ENCODE measurements at places on chromosomes 5 and 9.

DNA sequence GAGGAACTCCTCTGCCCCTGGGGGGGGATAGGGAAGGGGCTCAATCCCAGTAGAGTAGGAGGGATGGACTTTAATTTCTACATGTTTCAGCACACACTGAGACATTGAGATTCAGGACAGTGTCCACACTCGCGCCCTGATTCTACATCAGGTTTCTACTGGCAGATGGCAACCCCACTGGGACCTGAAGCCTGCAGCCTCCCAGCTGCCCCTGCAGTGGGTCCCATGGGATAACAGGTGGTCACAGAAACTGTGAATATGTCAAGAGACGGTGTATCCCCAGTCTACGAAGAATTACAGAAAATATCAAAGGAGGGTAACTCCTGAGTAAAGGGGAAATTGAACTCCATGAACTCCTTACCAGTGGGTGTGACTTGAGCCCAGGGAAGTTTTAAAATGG, 2.4 kb upstream of the TERT start:
- no peak for DNase-seq

DNA sequence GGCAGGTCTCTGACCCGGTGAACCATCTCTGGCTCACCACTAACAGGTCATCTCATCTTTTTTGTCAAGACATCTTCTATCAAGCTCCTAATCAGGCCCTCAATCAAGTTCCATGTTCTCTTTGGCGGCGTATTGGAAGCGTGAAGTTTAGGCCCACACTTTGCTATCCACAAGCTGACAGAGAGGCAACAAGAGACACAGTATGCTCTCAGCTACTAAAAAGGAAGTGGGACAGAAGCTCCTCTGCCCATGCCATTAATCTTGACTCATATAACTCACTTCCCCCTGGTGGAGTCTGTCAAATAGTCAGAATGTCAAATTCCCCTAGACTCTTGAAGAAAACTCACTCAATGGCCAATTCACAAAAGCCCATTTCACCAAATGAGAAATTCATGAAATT, 77.6 kb upstream of the TMC1 start:
- DNase-seq, result no peak

- no peak for DNase-seq
These were observed 19.8 kb downstream of the COL27A1 start for GRCh38 chr9:114174876-114175771.

GRCh38 chr5:75965292-75965691, 117.9 kb upstream of the SV2C start:
- DNase-seq, result no peak

DNA sequence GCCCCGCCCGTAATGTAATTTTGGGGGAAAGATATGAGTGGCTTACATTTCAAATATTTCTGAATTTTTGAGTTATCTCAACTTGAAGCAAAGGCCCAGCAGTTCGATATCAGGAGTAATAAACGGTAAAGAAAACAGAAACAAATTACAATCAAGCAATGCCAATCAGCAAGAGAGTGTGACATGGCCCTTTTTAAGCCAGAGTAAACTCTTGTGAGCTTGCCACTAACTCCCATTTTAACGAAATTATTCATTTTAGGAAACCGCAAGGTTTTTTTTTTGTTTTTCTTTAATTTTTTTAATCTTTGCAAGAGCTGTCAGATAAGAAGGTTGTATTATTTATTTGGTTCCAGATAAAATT, 17.6 kb upstream of the CDK7 start:
- DNase-seq, result no peak

GRCh38 chr9:93246111-93246510, 62.2 kb downstream of the WNK2 start:
- DNase-seq, result no peak

DNA sequence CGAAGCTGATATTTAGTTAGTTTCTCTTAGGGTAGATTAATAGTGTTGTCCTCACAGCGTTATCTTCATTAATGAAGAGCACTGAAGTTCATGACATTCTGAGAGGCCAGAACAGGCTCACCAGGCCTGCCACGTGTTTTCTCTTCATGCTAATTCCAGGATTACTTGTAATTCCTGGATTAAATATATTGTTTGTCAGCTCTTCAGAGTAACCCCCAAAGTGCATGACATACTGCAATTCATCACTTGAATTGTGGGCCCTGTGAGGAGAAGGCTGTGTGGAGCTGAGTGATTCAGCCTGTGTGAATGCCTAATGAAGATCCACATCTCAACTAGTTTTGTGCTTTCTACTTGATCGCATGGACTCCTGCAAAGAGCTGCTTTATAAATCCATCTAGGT, 401.0 kb upstream of the ADAMTSL1 start:
- no peak for DNase-seq

GRCh38 chr5:173778152-173778782, 109.9 kb upstream of the CPEB4 start:
- DNase-seq, result no peak

- no peak for DNase-seq
These were observed 247.4 kb upstream of the RASA1 start for GRCh38 chr5:87020099-87020934.
